Stimulated activated CD4-positive, alpha-beta T cell treated with anti-CD3 and anti-CD28 coated beads, Interleukin-15, amount 100 ng/mL, for 1 hour (primary cell): ENCODE measurements at places on chromosomes 3 and 15.
A peak's percentile ranks its signal among the peaks of the same experiment; 100 is the strongest.

GRCh38 chr15:67116742-67117141 lies 51.3 kb downstream of the SMAD3 start:
- no peak for DNase-seq

DNA sequence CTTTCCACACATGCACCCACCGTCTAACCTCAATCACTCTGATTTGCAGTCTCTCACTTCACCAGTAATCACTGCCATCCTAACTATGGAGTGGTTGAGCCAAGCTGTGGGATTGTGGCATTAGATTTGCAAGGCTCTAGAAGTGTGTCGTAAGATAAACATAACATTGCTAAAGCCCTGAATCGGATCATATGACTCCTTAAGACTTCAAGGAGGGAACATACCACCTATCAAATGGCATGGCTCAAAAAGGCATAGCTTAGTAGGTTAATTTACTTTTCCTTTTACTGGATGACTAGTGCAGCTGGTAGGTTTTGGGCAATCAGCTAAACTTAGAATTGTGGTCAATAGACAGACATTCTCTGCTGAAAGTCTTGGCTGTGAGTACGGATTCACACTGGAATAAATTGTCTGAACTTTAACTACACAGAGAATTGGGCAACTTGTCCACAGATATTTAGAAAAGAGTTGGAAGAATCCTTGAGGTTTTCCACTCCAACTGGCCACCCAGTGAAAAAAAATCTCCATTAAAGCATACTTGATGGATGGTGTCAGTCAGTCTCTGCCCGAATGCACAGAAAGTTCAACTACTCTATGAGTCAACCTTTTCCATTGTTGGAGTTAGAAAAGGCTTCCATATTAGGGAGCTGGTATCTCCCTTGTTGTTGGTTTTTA lies 476.7 kb upstream of the CBLB start:
- no peak for DNase-seq

DNA sequence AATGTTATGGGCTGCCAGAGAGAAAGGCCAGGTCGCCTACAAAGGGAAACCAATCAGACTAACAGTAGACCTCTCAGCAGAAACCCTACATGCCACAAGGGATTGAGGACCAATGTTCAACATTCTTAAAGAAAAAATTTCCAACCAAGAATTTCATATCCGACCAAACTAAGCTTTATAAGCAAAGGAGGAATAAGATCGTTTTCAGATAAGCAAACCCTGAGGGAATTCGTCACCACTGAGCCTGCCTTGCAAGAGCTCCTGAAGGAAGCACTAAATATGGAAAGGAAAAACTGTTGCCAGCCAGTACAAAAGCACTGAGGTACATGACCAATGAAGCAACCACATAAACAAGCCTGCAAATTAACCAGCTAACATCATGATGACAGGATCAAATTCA lies 33.1 kb downstream of the PYGO1 start:
- no peak for DNase-seq

GRCh38 chr3:159607856-159608255 lies 380.8 kb upstream of the IL12A start:
- DNase-seq, result no peak

- no peak for DNase-seq
Measured at GRCh38 chr3:151009430-151009829, 36.9 kb upstream of the CLRN1 start.

- no peak for DNase-seq
Measured at GRCh38 chr3:53794597-53794996, 51.6 kb downstream of the CHDH start.

- DNase-seq, result no peak
Measured at GRCh38 chr3:107112356-107112755, 264.9 kb upstream of the CCDC54 start.

- DNase-seq, result no peak
Measured at GRCh38 chr3:28495301-28495700, 146.7 kb upstream of the AZI2 start.

- DNase-seq, result no peak
Measured at GRCh38 chr3:167057581-167057980, 322.5 kb downstream of the ZBBX start.

GRCh38 chr3:10982782-10983181 lies 9.8 kb upstream of the SLC6A1 start:
- DNase-seq, result no peak

DNA sequence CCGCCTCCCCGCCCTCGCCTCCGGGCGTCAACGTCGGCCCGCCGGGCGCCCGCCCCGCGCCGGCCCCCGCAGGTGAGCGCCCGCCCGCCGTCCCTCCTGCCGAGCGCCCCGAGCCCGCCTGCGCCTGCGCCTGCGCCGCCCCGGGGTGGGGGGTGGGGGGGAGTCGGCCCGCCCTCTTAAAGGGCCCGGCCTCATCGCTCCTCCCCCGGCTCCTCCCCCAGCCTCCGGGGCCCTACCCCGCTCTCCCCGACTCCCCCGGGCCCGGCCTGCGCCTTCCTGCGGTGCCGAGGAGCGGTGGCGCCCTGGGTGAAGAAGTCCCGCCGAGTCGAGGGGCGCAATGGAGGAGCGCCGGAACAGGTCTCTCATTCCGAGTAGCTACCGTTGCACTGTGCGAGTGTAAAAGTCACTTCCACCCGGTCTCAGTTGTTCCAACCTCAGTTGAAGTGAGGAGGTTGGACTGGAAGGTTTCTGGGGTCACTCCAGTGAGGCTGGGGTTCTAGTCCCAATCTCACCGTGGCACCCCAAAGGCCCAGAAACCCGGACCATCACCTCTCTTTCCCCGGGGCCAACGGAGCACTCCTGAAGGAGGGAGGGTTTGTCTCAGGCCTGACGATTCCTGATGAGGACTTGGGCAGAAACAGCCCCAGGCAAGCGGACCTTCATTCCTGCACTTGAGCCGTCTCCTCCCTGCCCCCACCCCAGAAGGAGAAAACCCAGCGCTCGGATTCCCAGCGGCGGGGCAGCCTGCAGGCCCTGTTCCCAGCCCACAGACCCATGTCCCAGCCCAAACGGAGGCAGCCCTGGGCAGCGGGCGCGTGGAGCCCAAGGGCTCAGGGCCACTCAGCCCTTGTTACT lies 1.5 kb upstream of the TNK2 start:
- peak; percentile 89 for DNase-seq
